ENCODE measurements at places on chromosomes 6 and 20.

GRCh38 chr20:33475381-33476152 is 14.3 kb upstream of the CBFA2T2 start:
- no peak for DNase-seq

- DNase-seq = no peak
These were observed 11.8 kb downstream of the HLA-B start for GRCh38 chr6:31345026-31345730.

DNA sequence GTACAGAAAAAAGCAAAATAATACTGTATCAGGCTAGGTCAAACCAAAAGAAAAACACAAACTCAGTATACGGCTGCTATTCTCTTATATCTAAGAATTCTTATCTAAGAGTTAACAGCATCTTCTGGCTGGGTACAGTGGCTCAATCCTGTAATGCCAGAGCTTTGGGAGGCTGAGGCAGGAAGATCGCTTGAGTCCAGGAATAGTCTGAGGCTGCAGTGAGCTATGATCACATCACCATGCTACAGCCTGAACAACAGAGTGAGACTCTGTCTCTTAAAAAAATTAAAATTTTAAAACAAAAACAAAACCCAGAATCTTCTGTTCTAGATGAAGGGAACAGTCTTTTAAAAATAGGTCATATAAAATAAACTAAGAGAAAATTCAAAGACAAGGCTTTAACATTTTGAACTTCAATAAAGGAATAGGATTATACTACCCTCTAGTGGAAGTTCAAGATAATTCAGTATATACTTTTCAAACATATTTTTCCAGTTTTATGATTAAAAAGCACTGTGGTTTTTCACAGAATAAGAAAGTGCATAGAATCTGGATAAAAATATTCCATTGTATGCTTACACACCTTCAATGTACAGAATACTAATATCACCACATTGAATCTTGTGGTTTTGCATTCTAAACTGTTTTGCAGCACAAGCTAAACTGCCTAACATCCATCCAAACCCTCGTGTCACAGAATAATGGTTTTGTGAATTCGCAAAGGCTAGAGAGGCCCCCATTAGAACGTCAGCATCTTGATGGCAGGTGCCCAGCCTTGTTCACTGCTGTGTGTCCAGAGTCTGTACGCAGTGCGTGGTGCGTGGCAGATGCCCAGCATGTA is 39.3 kb downstream of the DTNBP1 start:
- no peak for DNase-seq

DNA sequence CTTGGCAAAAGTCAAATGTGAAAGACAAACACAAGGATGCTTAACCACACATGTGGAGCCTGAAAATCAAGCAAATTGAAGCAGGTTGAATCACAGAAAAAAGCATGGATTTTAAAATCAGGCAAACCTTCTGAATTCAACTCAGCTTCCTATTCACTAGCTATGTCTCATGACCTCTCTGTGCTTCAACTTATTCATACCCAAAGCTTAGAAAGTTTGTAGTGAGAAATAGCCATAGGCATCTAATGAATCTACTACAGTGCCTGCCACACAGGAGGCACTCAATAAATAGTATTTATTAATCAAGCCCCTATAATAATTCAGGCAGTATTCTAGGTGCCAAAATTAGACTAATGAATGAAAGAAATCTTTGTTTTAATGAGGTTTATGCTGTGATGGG is 112.2 kb upstream of the TNFAIP3 start:
- DNase-seq = no peak

- no peak for DNase-seq
These were observed 236.6 kb upstream of the CHD6 start for GRCh38 chr20:41854765-41855164.

DNA sequence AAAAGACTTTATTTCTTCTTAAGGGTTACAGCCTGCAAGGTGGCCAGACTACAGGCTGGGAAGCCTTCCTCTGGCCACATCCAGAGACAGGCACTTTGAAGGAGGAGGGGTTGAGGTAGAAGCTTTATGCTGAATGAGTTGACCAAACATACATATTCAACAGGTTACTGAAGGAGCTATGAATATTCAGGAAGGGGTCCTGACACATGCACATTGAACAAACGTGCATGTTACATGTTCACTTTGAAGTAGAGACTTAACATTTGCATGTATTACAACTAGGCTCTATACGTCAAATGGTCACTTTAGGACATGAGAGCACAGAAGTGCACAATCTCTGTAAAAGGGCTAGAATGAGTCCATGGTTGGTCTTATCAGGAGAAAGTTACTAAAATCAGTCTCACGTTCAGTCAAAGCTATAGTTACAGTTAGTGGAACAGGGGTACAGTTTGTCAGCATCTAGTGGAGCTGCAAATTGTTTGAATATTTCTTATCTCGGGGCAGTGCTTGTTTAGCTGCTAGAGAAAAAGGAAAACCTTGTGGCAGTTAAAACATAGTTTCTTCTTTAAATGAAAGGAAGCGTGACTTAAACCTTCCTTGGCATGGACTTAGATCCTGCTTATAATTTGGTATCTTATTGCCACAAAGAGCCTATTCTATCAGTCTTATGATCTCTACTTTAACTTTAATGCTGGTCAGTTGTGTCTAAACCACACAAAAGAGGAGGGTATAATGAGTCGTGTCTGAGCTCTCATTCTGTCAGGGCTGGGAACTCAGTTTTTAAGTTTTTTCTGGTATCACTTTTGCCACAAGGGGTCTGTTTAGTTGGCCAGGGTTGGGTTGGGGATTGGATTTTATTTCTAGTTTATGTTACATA is 4.6 kb upstream of the ZSCAN9 start:
- no peak for DNase-seq

DNA sequence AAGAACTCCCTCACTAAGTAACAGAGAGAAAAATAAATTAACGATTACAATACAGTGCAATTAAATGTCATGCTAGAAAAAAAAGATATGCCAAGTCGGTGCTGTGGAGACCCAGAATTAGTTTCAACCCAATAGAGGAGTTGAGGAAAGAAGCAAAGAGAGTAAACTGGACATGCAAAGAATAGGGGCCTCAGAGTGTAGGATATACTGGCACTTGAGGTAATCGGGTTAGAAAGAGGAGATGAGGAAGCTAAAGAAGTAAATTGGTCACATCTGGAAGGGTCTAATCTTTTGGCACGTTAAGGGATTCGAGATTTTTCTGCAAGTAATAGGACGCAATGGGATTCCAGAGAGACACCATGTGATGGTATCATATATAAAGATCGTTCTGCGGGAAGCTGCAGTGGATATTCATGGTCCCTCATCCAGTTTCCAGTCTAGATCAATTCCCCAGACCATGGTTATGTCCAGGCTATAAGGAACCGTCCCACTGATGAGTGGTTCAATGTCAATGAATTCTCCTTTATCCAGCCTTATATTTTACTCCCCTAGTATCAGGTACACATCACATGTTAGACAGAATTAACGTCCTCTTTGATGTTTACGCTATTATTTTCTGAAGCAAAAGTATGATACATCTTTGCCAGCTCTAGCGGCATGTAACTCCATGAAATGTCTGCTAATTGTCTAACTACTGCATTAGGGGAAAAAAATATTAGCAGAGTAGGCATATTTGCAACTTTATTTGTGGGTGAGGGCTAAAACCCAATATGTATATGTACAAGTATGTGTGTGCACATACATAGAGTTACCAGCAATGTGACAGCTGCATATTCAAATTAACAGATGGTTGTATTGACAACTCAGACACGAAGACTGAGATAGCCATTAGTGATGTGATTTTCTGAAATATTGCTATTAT is 1.1 kb upstream of the TBC1D32 start:
- no peak for DNase-seq
